ENCODE measurements at places on chromosomes 11 and 22. TPM values are rescaled to one million over a fixed set of nuclear protein-coding genes. Genes with fewer than 3 reads are reported as not detected.

Gene CAT
- total RNA-seq, result 62.6 TPM

Gene TSPO
- total RNA-seq, result 297 TPM

Gene PDE2A
- total RNA-seq, result 0.36 TPM

Gene FGF19
- total RNA-seq, result not detected

Gene MRPL40
- 34.4 TPM for total RNA-seq

Gene BET1L
- 24.6 TPM for total RNA-seq

DNA sequence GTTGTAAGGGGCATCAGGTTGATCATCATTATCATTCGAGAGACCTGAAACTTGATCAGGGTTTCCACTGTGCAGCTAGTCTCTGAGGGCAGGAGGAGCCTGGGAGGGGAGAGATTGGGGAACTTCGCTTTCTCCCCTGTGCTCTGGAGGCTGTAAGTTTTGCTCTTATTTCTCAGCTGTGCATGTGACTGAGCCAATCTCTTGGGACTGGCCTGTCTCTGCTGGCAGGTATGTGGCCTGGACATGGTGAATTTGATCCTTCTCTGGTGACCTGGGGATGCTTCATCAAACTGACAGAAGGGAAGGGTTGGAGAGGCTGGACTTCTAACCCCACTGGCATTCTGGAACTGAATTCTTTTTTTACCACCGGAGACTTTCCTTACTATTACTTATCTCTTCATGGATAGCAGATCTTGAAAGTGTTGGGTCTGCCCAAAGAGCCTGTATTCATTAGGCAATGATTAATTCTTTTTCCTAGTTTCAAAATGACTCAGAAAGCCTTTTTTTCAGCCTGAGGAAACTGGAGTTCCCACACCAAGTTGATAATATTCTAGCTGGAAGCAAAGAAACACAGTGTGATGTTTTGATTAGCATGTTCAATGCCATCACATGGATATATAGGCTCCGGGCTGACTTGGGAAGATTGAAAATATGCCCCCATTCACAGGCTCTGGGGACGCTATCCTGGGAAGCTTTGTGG, 36.5 kb downstream of the TSPAN18 start:
- no peak for DNase-seq

GRCh38 chr11:128422576-128423370, 164.6 kb downstream of the ETS1 start:
- DNase-seq, result peak; percentile 47

DNA sequence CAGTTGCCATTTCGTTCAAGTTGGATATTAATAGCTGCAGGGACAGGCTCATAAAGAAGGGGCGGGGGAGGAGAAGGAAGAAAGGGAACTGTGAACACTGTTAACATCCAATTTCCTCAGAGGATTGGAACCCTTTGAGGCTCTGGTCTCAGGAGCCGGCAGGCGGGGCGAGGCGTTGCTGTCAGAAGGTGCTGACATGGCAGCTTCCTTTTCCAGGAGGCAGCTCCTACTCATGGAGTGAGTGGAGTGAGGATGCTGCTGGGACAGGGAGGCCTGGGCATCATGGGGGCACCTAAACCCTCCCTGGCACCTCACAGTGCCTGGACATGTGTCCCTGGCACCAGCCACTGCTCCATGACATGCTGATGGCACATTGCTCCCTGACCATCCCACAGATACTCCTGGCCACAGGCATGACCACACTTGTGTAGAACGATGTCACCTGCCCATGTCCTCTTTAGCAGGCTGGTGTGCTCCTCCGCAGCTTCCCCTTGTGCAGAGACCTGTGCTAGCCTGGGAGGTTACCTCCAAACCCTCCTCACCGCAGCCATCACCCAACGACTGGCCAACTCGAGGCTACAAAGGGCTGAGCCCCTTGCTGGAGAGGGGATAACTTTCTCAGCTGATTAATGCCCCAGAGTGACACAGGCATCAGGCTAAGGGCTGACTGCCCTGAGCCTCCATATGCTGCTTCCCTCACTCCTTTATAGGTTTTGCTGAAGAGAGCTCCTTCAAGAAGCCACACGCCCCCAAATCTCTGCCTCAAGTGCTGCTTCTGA, 79.6 kb upstream of the NECTIN1 start:
- no peak for DNase-seq

- peak; percentile 97 for DNase-seq
Measured at GRCh38 chr22:41380993-41381328, 781 bp upstream of the TEF start.

- DNase-seq, result no peak
Measured at GRCh38 chr22:25143156-25144076, 56.2 kb upstream of the CRYBB3 start.

DNA sequence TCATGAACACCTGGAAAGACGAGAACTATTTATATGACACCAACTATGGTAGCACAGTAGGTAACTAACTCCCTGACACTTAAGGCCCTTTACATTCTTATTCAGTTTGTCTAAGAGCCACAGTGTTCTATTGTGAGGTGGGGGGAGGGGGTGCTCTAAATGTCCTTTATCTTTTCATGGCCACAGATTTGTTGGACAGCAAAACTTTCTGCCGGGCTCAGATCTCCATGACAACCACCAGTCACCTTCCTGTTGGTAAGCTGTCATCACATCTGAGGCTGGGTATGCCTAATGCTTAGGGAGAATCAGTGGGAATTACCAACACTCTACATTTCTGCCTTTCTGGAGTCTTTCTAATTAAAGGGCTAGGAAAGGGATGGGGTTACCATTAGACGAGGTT, 30.7 kb downstream of the EHF start:
- no peak for DNase-seq

DNA sequence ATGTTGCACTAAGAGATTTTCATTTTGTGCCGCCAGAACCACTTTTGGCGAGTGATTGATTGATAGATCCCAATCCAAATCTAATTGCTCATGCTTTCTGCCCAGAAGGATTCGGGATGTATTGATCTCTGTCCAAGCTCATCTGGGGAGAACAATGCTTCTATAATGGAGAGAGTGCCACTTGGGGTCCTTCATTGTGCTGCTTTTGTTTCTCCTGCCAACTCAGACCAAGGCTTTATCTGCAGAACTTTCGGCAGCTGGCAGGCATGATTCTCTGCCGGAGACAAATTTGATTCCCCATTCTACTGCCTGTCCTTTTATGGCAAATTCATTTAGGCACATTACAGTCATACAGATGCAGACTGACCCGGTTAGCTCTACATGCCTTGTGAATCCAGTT, 62.9 kb upstream of the NTM start:
- no peak for DNase-seq

- peak; percentile 79 for DNase-seq
Measured at GRCh38 chr11:17719938-17720795, 796 bp downstream of the MYOD1 start.

- DNase-seq, result no peak
Measured at GRCh38 chr11:116053548-116053919, 549.3 kb upstream of the CADM1 start.

DNA sequence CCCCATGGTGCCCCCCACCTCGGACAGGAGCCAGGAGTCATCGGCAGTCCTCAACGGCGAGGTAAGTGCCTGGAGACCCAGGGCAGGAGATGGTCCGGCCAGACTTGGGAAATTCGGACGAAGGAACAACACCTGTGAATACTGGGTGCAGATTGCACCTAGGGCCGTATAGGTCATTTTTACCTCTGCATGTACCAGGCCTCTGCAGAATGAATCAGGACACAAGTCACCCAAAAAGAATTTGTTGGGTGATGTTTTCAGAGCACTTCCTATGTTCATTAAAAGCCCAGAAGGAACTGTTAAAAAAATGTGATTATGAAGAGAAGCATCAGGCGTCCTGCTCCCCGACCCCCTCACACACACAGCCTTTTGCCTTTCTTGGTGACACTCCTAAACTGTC, 93.9 kb downstream of the C11orf91 start:
- DNase-seq, result no peak

DNA sequence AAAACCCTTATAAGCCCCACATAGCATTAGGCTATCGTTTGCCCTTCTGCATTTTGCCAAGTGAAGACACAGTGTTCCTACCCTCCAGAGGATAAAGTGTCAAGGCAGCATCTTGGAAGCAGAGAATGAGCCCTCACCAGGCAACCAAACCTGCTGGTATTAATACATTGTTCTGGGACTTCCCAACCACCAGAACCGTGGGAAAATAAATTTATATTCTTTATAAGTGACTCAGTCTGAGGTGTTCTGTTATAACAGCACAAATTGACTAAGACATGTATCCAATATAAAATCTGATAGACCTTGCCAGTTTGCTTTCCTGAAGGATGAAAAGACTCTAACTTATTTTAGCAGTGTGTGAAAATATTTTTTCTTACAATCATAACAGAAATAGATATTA, 792.5 kb upstream of the LRRC4C start:
- DNase-seq, result no peak

DNA sequence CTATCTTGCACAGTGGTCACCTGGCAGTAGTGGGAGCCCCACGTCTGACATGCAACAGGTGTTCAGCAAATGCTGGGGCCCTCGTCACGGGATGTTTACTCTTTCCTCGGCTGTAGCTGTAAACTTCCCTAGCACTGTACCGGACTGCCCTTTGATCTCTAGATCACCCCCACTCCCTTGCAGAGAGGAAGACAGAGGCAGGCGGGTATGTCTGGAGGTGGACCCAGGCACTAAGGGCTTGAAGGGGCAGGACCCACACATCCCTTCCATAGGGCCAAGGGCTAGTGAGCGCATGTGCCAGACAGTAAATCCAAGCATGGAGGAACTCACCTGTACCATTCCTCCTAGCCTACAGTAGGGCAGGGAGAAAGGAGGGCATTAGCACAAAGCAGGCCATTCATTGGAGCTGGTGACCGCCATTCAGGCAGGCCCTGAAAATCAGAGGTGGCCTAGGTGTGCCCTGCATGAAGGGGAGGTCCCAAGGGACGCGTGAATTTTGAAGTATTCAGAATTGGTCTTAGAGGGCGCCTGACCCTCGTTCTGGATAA, 1.9 kb upstream of the SMTN start:
- DNase-seq, result peak; percentile 42

Data from osteoblast (primary cell).